Ecto neural progenitor cell (in vitro differentiated cells): ENCODE measurements at places on chromosomes 5 and 9.

DNA sequence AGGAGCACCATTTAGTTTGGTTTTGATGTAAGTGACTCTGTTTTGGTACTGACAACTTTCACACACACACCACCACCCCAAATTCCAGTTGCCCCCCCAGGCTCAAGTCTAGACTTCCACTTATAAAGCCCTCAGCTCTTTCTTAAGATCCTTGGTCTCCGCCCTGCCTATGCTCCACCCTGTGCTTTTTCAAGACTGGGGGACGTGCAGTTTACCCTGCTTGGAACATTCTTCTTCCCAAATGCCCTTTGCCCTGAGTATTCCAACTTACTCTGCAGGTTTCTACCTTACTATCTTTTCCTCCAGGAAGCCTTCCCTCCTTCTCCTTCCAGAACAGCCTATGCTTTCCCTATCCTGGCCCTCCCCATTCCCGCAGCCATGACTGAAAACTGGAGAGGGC lies 1.5 kb upstream of the TRIM14 start:
- DNase-seq: no peak

DNA sequence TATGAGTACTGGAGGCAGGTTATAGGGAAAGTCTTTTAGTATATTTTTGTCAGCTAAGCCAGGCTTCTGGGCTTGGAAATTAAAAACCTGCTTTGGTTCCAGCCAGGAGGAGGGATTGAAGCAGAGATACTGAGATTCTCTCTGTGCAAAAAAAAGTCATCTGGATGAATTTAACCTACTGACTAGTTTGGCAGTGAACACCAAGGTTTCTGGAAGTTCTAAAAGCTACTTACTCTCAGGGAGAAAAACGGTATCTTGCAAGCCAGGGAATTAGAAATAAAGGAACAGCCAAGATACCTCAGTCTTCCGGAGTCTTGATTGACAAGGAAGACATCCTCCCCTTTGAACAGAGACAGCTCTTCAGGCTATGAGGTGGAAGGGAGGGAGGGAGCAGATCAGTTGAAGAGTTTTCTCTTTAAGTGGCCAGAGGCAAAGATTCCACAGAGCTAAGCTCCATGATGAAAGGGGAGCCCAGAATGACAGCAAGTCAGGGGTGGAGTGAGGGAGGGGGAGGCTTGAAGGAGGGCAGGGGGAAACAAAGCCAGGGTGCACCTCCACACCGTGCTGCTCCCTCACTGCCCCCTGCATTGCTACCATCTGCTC lies 8.3 kb upstream of the ZBTB34 start:
- peak; percentile 46 for DNase-seq

DNA sequence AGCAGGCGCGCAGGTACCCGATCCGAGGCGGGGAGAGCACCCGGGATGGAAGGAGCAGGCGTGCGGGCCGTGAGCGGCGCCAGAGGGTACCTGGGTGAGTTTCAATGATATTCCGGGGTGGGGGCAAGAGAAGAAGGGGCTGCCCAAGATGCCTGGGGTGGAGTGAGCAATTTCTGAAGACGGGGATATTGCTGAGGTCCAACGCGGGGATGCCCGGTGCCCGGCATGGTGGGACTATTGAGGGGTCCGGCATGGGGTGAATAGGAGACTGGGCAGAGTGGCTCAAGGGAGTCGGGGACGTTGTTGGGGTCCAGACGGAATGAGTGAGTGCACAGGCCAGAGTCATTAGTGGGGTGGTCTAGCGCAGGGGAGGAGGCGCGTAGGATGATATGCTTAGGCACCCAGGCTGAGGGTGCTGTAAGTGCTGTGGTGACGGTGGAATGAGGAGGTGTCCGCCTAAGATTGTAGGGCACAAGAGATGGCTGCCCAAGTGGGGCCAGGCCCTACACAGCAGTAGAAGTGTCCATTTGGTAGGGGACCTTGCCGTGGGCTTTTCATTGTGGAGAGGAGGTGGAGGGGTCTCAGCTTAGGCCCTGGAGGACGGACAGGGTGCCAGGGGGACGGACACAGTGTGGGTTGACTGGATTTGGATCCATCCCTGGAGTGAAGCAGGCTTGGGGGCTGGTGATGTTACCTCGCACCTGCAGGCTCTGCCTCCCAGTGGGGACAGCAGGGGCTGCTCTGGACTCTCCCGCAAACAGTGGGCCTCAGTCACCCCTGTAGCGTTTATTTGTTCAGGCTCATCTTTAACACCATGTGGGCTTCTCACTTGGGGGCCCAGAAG lies 719 bp downstream of the MIGA2 start:
- no peak for DNase-seq

- no peak for DNase-seq
Measured at GRCh38 chr9:32136700-32137339, 247.6 kb upstream of the ACO1 start.

DNA sequence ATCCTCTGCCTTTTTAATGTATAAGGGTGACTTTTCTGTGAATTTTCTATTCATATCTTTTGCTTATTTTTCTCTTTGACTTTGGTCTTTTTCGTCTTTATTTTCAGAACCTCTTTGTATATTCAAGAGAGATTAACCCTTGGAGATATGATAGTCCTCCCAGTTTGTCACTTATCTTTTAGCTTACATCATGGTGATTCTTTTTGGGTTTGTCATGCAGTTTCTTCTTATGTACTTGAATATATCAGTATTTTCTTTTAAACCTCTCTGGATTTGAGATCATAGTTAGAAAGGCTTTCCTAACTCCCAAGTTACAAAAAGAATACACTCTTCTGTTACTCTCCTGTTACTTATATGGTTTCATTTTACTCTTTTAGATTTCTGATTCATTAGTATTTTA lies 27.5 kb upstream of the GPR21 start:
- no peak for DNase-seq

GRCh38 chr5:33423018-33423630 lies 17.6 kb upstream of the TARS1 start:
- DNase-seq: no peak

- DNase-seq: peak; percentile 78
Measured at GRCh38 chr5:1008451-1009358, at the start of gene NKD2. NKD2 (plus strand) TSS chr5:1008802; CDS start chr5:1009058, 256 bp downstream.

DNA sequence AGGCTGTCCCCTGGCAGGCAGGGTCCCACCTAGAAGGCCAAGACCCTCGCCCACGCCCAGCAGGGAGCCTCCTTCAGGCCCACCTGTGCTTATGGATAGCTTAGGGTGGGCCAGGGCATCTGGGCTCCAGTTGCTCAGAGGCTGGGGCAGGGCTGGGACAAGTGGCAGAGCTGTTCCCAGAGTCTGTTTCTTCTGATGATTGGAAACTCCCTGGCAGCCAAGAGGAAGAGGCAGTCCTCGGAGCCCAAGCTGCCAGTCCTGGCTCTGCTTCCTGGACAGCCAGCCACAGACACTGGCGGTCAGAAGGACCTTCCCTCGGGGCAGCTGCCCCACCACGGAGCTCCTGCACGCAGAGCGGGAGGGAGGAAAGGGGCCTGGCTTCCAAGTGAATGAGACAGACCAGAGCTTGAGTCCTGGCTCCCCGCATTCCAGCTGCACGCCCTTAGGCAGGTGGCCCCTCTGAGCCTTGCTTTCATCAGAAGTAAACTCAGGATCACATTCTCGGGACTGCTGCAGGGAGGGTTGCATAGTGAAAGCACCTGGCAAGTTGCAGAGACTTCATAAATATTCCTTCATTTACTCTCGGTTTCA lies 37.9 kb upstream of the GABRP start:
- DNase-seq: peak; percentile 75

- DNase-seq: no peak
Measured at GRCh38 chr5:147406636-147407035, 103.2 kb downstream of the DPYSL3 start.

GRCh38 chr9:136881691-136882108 lies 4.6 kb upstream of the TRAF2 start:
- DNase-seq: no peak

DNA sequence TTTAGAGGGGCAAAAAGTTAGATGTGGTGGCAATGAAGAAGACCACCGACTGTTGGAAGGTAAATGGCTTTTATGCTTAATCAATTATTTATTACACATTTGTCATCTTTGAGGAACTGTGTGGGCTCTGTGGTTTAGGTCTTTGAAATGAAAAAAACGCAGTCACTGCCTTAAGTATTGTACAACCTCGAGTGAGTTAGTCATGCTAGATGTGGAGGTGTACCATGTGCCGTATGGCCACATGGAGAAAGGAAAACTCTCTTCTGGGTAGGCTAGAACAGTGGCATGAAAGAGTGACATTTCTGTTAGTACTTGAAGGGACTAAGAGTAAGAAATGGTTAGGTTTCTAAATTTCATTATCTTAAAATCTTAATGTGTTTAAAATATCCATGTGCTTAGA lies 166.1 kb downstream of the HACD4 start:
- no peak for DNase-seq

DNA sequence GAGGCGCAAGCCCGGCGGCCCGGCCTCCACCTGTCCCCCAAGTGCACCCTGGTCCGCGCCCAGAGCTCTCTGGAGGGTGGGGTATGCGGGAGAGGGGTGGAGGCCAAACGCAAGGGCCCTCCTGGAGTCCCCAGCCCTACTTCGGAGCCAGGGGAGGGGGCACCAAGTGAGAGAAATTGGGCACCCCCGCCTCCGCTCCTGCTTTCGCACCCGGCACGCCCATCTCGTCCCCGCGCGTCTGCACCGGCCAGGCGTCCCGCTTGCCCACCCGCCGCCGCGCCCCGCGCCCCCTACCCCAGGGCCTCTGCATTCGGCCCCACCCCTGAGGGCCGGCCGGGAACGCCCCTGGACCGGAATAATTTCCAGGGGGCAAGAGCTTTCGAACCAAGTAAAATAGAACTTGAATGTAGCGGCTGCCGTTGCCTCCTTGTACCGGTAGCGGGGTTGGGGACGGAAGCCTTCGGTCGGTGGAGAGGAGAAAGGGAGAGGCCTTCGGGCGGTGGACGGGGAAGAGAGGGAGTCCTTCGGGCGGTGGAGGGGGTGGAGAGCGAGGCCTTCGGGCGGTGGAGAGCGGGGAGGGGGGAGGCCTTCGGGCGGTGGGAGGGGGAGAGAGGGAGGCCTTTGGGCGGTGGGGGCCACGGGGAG lies 694 bp upstream of the PHPT1 start:
- DNase-seq: peak; percentile 81

DNA sequence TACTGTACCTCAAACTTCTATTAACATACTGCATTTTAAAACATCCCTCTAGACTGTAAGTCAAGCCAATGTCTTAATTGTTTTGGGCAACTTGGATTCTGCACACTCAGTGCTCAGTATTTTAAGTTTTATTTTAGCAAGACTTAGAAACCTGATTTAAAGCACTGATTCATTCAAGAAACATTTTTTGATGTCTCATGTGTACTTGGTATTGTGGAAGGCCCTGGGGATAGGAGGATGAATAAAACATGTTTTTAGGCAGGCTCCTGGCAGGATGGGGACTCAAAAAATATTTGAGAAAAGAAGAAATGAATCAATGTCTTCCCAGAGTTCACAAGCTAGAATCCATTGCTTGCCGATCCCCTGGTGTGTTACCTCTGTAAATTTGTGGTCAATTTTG lies 334.0 kb upstream of the PUM3 start:
- DNase-seq: no peak

DNA sequence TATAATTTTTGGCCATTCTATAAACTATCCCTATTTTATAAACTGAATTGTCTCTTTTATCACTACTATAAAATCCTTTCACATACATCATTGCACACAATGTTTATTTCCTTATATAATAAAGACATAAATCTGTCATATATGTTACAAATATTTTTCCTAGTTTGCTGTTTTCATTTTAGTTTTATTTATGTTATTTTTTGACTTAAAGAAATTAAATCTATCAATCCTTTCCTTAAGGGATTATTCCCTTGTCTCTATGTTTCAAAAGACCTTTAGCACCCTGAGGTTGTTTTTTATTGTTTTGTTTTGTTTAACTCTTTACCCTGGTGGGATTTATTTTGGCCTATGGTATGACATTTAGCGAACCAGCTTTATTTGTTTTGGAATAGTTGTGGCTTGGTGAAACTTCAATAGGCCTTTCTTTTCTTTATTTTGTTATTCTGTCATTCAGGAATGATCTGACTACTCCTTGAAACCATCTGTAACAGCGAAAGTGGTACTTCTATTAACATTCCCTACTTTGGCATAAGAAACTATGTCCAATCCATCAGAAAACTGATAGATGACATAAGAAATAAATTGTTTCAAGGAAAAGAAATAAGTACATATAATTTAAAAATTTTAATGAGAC lies 125.9 kb downstream of the CEP120 start:
- DNase-seq: no peak

DNA sequence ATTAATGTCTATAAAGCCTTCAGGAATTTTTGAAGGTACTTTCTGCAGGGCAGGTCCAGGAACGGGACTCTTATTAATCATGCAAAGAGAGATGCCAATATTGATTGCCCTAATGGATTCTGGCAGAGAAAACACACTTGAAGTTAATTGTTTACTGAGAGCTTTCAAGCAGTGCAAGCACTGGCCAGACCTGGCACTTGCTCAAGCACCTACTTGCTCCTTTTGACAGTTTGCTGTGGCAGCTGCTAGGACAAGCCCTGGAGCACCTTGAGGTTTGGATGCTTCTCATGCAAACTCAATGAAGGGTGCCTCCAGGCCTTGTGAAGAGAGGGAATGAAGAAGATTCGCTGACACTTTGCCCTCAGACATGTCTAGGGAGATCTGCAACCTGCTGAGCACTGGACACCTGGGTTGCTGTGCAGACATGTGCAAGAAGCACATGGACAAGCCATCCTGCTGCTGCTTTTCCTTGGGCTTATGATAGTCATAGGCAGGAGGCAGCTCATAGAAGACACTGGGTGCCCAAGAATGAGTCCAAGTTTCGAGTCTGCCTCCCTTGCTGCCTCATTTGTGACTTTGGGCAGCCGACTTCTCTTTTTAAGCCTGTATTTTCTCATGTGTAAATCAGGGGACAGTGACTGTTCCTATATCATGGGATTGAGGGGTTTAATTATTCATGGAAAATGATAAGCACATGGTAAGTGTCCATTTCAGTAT lies 88.8 kb upstream of the EQTN start:
- DNase-seq: no peak
